ENCODE measurements at places on chromosomes 7 and 10.

DNA sequence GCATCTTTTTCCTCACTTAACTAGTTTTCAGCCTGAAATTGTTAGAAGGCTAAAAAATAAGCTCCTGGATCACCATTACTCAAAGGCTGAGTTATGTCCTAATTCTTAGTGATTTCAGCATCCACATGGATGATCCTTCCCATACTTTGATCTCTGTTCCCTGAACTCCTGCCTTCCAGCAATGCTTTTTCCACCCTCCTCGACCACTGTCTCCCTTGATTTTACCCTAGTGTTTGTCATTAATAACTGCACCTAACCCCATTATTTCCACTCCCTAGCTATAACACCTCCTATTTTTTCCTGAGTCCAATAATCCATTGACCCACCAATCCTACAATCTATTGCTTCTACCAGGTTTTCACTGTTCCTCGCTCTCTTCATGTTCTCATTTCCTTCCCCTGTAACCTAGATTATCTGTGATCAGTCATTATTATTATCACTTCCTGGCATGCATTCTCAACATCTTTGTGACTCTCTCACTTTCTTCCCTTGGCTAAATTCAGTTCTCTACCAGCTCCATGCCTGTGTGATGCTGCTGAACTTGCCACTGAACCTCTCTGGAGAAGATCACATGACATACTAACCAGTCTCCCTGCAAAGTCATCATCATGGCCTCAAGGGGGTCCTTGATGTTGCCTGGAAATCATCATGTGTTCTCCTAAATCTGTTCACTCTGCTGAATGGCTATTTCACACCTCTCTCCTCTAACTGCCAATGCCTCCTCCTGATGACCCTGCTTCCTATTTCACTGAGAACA, 6.5 kb upstream of the CALU start:
- DNase-seq: no peak

- no peak for DNase-seq
Measured at GRCh38 chr10:122659126-122659525, 40.5 kb downstream of the C10orf120 start.

DNA sequence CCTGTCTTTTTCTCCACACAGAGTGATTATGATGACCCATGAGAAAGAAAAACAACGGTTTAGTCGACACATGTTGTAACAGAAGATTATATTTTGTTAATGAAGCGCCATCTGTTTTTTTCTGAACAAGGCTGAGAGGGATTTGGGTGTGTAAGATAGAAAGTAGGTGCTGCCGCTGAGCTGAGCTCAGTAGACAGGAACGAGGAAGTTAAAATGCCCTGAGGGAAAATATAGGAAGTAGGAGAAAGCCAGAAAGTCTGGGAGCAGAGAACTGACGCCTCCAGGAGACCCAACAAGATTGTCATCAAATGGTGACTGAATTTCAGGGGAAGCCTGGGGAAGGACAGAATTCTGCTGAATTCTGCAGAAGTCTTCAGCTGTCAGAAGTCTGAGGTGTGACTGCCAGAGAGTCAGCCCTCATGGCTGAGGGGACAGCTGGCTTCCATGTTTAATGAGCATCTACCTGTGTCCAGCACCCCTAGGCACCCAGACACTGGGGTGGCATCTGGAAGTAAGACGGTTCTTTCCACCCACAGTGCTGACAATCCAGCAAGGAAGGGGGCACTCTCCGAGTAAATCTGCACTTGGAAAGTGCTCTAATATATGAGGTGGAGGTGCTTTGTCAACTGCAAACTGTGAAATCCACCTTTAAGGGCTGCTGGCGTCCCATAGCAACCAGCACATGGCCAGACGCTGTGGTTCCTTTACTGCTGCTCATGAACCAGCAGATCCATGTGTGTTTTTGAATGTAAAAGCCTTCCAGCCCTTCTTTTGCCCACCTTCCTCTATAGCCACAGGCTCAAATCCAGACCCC, 12.5 kb upstream of the TSPAN15 start:
- DNase-seq: peak; percentile 36

DNA sequence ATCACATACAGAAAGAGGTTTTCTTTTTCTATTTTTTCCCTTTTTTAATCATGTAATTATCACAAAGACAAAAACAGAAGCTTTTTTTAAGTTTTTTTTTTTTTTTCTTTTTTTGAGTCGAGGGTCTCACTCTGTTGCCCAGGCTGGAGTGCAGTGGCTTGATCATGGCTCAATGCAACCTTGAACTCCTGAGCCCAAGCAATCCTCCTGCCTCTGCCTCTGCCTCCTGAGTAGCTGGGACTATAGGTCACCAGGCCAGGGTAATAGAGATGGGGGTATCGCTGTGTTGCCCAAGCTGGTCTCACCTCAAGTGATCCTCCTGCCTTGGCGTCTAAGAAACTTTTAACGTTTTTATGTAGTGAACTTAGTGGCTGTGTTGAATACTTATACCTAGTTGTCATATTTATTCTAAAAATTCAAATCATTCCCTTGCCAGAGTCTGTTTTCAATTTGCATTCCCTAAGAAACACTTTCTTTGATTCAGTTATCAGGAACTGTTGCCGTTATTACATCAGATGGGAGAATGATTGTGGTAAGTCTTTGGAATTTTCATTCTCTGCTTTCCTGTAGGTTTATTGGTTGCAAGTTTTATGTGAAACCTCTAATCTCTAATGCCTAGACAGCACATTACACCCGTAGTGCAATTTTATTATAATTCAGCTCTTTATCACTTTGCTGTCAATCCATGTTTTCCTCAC, 1.3 kb downstream of the LSM8 start:
- no peak for DNase-seq

DNA sequence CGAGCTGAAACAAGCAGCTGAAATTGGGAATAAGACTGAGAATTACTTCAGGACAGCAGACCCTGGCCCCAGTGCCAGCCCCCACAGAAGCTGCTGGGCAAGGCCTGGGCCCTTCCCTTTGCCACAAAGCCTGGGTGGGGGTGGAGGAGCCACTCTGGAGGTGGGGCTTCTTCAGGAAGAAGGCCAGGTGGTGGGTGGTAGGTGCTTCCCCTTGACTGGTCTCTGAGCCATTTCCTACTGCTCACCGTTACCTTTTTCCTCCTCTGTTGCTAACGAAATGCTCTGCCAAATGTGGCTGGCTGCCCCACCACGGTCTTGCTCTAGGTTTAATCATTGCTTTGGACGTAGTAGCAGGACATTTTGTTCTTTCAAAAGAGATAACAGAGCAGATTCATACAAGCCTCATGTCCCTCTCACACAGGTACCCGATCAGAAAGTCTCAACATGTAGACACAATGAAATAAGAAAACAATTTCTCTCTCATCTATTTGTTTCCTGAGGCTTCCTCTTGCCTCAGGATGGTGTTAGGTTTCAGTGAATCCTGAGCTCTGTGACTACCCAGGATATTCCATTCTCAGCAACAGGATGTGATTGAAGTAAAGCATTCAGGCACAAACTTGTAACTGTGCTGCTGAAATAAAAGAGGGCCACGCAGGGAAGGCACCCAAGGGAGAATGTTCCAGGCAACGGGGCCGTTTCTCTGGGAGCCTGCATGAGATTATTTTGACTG, 66.5 kb downstream of the WDR11 start:
- DNase-seq: no peak

- no peak for DNase-seq
Measured at GRCh38 chr7:70544016-70544415, 587.9 kb upstream of the GALNT17 start.

DNA sequence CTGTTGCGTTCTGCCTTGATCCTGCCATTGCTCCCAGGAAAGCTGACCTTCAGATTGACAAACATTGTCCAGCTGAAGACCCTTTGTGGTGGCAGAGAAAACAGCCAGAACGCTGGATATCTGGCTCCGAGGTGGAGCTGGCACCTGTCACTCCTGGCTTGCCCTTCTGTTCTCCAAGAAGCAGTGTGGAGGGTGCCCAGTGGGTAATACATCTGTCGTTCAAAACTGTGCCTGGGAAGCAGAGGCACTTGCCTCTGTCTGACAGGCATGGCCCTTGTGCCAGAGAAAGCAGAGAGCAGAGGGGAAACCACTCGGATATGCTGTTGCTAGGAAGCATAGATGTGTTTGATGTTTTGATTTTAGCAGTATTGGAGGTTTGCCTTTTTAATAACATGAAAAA, 231.4 kb downstream of the BMPER start:
- DNase-seq: no peak

- DNase-seq: no peak
Measured at GRCh38 chr7:40165216-40165615, 30.4 kb downstream of the SUGCT start.

- no peak for DNase-seq
Measured at GRCh38 chr10:48285710-48286109, 11.2 kb upstream of the FRMPD2 start.

DNA sequence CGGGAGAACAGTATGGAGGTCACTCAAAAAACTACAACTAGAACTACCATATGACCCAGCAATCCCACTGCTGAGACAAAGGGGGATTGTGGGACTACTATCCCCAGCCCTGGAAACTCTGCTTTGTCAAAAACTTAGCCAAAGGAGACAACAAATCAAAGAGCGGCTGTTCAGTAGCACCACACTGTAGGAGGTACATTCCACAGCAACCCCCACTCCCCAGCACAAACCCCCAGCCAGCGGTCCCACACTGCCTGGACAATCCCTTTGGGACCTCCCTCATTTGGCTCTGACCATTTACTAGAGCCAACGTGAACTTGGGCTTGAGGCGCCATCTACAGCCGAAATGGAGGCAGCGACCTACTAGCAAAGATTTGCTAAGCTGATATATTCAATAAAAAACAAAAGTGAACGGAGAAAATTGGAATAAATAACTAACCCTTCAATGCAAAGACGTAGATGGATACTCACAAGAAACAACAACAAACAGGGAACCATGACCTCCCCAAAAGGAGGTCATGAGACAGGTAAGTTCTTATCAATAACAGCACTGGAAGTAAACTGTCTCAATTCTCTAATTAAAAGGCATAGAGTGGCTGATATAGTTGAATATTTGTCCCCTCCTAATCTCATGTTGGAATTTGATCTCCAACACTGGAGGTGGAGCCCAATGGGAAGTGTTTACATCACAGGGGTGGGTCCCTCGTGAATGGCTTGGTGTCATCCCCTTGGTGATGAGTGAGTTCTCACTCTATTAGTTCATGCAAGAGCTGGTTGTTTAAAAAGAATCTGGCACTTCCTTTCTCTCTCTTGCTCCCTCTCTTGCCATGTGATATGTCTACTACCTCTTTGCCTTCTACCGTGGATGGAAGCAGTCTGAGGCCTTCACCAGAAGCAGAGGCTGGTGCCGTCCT, 119.0 kb upstream of the KCNMA1 start:
- peak; percentile 42 for DNase-seq

DNA sequence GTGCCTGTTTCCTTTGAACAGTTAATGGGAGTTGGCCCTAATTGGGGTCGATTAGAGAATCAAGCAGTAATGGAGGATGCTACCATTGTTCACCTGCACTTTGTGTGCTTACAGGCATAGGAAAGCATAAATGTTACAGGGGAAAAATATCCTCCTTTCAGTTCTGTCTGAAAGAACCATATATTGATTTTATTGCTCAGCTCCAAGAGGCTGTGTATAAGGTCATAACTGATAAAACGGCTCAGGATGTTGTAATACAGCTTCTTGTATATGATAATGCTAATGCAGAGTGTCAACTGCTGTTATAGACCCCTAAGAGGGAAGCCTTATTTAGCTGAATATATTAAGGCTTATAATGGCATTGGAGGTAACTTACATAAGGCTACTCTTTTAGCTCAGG, 32.9 kb upstream of the AKR1C2 start:
- DNase-seq: no peak

DNA sequence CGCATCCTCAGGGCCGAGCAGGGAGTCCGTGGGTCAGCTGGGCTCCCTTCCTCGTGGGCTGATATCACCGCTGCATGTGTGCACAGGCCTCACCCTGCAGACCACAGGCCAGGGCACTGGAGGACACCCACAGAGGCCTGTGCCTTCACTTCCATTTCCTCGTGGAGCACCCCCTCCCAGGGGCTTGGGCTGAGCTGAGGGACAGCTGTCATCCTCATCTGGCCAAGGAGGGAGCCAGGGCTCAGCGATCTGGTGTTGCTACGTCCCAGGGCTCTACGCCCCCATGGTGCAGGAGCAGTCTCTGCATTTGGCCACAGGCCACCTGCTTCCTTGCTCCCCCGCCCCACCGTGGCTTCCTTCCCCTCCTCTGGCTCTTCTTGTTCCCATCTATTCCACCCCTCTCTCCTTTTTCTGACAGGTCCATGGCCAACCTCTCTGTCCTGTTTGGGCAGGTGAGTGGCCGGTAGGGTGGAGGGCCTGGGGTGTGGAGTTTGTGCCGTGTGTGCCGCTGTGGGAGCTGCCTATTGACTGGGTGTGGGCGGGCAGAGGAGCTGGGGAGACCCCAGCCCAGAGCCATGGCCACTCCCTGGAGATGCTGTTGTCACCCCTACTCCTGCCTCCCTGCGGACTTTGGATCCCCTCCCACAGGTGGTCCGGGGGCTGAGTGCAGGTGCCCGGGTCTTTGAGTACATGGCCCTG, 8.3 kb upstream of the ASIC3 start:
- DNase-seq: no peak

- no peak for DNase-seq
Measured at GRCh38 chr7:37923996-37924395, 3.6 kb downstream of the EPDR1 start.

DNA sequence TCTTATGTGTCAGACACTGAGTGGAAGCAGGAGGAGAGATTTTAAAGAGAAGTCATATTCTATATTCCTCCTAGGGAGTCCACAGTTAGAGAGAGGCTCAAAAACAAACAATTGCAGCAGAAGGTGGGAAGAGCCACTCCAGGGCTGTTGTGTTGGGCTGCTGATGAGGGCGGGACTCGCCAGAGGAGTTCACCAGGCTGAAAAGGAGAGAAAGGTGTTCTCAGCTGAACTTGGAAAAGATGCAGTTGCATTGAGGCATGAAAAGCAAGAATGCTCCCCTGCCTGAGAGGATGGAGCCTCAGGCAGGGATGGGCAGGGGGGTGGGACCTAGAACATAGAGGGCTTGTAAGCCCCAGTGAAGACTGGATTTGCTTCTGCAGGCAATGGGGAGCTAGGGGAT, 324.2 kb downstream of the CXCL12 start:
- no peak for DNase-seq

DNA sequence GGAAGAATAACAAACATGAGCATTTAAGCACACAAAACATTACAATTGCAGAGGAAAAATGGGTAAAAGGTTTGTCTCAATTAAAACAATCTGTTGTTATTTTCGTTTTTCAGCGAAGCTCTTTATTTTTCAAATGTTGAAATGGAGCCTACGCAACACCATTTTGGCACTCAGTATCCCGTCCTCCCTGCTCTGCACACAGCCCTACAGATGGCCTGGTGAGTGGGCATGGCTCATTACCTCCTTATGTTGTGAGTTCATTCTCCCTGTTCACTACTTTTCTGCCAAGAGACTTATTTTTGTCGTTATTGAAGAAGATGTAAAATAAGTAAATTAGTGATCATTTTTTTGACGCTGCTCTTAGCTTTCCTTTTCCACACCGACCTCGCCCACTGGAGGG, 167.8 kb upstream of the CXCL12 start:
- no peak for DNase-seq

GRCh38 chr10:77711683-77712049, 74.1 kb upstream of the KCNMA1 start:
- DNase-seq: no peak

Data from GM04504 (cell line).